ENCODE measurements at places on chromosomes 3 and 15. TPM values are rescaled to one million over a fixed set of nuclear protein-coding genes. Genes with fewer than 3 reads are reported as not detected.

DNA sequence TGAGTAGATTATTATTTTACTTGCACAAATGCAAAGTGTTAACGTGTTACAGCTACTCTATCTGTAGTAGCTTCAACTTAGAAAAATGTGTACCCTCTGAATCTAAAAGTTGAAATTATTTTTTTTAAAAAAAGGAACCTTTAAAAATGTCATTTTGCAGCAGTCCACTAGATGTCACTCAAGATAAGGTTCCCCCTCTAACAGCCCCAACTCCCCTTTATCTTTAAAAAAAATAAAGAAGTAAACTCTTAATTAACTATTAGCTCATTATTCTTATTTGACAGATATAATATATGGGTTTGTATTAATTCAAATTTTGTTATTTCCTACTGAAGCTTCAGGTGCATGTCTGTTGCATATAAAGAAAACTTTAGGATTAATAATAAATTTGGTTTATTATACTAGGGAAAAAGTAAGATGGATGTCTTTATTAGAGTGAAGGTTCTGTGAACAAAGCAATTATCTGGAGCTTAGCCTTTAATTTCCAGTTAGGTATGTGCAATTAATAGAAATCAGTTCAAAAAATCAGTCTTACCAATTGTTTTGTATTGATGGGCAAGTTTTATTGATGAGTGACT lies 288.5 kb downstream of the VGLL3 start:
- DNase-seq, result no peak

- no peak for DNase-seq
These were observed 53.8 kb upstream of the MRPS22 start for GRCh38 chr3:139289860-139290524.

DNA sequence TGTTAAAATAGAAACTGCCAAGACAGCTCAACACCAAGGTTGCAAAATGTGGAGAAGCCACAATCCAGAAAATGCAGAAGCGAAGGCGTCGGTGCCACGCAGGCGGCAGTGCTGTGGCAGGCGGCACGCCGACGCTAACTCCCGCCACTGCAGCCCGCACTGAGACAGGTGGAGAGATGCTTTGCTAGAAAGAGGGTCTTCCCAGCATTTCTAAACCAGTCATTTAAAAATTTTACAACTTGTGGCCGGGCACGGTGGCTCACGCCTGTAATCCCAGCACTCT lies 23.2 kb downstream of the CYFIP1 start:
- DNase-seq, result no peak

- no peak for DNase-seq
These were observed 27.6 kb upstream of the GAP43 start for GRCh38 chr3:115595611-115596275.

SMAD6 gene
- total RNA-seq, result 63.4 TPM
